ENCODE measurements at places on chromosomes 11 and 22.

DNA sequence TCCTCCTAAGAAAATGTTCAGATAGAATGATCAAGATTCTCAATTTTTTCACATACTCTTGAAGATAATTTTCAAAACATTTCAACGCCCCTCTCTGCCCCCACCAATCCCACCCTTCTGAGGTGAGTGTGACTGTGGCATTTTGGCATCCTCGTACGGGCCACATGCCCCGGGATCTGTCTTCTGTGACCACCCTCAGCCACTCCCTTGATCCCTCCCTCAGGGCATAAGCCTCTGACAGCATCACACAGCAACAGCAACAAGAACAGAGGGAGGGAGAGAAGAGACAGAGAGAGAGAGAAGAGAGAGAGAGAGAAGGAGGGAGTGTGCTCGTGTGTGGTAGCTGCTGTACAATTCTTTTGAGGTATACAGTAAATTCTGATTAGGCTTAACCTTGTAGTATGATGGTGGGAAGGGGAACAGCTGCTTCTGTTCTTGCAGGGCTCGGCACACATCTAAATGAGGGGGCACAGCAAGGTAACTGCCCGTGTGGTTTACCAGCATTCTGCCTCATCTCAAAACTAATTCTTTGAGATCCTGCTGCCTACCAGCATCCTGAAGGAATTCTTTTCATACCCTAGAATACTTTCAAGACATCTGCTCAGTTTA is 21.4 kb downstream of the SCUBE2 start:
- DNase-seq, result no peak

GRCh38 chr11:79025622-79026021 is 415.2 kb downstream of the TENM4 start:
- no peak for DNase-seq

DNA sequence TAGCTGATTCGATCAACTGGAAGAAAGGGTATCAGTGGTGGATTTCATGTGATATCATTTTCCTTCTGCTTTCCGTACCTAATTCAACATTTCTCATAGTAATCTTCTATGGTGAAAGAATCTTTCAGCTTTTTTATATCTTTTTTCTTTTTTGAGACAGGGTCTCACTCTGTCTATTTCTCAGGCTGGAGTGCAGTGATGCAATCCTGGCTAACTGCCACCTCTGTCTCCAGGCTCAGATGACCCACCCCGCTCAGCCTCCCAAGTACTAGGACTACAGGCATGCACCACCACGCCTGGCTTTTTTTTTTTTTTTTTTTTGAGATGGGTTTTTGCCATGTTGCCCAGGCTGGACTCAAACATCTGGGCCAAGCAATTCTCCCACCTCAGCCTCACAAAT is 18.6 kb upstream of the CHORDC1 start:
- no peak for DNase-seq

- DNase-seq, result peak; percentile 4
Measured at GRCh38 chr11:5476186-5476819, 12.2 kb upstream of the OR52D1 start.

- no peak for DNase-seq
Measured at GRCh38 chr22:24697621-24698082, 76.9 kb downstream of the PIWIL3 start.

DNA sequence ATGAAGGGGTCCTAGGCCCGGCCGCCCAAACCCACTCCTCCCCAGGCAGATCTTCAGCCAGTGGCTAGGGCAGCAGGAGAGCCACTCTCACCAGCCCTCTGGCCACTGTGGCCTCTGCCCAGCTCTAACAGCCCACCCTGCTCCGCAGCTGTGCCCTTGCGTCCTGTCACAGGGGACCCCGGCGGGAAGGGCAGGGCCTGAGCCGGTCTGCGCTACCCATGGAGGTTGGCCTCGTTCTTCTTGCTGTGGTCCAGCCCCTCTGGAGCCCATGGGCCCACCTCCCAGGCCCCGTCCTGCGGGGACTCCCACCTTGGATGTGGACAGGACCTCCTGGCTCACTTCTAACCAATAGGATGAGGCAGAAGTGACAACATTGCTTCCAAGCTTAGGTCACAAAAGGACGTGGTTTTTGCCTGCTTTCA is 38.3 kb upstream of the TH start:
- no peak for DNase-seq

DNA sequence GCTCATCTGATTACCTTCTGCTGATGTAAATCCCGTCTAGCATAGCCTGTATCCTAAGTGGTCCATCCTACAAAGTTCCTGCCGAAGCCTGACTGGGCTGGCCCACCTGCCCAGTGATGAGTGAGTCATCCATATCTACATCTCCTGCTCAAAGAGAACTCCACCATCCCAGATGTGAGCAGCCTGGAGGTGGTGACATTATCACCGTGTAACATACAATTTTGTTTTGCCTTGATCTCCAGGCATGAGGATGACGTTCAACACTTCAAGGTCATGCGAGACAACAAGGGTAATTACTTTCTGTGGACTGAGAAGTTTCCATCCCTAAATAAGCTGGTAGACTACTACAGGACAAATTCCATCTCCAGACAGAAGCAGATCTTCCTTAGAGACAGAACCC is 5.6 kb downstream of the TMA7B start:
- no peak for DNase-seq

GRCh38 chr11:75615751-75616150 is 53.1 kb downstream of the MAP6 start:
- DNase-seq, result no peak

DNA sequence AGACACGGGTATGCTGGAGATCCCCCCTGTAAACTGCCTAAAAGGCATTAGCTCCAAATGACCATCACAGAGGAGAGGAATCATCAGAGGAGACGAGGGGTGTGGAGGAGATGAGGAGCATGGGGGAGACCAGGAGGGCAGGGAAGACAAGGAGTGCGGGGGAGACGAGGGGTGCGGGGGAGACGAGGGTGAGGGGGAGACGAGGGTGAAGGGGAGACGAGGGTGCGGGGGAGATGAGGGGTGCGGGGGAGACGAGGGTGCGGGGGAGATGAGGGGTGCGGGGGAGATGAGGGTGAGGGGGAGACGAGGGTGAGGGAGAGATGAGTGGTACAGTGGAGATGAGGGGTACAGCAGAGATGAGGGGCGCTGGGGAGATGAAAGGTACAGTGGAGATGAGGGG is 17.5 kb upstream of the GAL start:
- no peak for DNase-seq

Measured in stimulated activated CD8-positive, alpha-beta memory T cell treated with anti-CD3 and anti-CD28 coated beads, Interleukin-15, amount 100 ng/mL, for 1 hour (primary cell).